Activated CD4-positive, CD25-positive, alpha-beta regulatory T cell (primary cell): ENCODE measurements at places on chromosomes 5 and 9.

DNA sequence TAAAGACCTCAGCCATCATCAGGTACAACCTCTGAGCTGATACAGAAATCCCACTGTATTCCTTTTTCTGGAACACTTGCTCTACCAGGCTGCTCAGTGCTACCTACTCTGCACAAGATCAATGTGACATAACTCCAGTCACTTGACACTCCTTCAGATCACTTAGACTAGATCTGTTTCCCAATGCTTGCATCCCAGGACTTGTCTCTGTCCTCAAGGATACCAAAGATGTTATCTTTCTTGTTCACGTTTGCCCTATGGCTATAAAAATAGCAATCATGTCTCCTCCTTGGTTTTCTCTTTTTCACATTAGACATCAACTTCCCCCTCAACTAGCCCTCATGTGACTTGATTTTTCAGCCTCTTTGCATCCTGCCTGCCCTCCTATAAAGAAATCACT, 188.1 kb upstream of the PTGER4 start:
- no peak for DNase-seq

GRCh38 chr5:179224741-179225140, 120.5 kb downstream of the ADAMTS2 start:
- no peak for DNase-seq

DNA sequence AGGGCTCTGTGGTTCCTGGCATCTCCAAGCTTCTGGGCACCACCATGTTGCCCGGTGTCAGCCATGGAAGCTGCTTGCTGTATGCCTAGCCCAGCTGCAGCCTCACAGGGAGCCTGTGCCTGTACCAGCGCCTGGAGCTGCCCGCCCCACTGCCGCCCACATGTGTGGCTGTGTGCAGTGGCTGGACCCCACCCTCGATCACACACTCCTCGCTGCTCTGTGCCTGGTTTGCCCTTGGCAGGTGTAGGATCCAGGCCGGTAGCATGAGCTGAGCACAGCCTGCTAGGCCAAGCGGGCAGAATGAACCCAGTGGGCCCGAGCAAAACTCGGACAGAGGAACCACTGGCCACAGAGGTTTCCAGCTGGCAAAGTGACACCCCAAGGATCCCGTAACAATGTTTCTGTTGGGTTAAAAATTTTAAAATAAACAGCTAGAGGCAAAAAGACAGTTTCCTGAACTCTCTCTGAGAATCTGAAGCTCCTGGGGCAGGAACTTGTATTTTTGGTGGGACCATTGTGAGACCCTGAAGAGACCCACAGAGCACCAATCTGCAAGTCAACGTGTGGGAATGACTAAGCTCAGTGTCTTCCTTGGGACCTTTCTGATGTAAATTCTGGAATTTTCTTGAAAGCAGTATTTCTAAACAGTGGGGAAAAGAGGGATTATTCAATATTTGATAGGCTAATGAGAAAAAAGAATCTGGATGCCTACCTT, 73.1 kb upstream of the CCDC112 start:
- DNase-seq: no peak

- no peak for DNase-seq
Measured at GRCh38 chr5:58834242-58835225, 251.7 kb downstream of the RAB3C start.

DNA sequence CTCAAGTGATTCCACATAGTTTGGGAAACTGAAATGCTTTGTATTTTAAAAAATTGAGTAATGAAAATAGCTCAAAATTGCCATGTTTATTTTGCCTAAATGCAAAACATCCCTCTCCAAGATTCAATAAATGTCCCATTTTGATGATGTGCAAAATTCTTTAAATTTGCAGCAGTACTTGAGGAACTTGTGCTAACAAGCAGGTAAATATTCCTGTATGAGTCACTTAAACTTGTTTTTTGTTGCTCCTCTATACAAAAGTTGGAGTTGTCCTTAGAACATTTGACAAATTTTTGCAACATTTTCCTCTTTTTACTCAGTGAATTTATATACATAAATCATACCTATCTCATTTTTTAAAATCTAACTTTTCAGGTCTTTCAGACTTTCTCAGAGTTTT, 280.2 kb downstream of the CDH12 start:
- DNase-seq: no peak

DNA sequence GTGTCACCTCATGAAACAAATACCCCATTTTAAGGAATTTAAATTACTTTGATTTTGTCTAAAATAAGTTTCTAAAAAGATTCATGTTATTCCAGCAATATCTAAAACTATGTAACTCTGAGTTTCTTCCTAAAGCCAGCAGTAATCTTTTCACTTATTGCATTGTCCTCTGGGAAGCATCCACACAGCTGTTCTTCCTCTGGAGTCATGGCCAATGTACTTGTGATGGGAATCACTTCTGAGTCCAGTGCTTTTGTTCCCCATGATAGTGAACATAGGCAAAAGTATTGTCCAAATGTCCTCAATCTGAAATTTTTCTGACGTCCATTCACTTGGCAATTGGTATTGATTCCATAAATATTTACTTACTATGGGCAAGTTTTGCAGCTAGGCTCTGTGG, 125.0 kb downstream of the STARD4 start:
- no peak for DNase-seq
